ENCODE measurements at places on chromosomes 3 and 15.
A peak's percentile ranks its signal among the peaks of the same experiment; 100 is the strongest.

- DNase-seq, result no peak
These were observed 30.4 kb downstream of the CCDC13 start for GRCh38 chr3:42742688-42743087.

- DNase-seq, result no peak
These were observed 949 bp upstream of the RFC4 start for GRCh38 chr3:186807231-186807630.

DNA sequence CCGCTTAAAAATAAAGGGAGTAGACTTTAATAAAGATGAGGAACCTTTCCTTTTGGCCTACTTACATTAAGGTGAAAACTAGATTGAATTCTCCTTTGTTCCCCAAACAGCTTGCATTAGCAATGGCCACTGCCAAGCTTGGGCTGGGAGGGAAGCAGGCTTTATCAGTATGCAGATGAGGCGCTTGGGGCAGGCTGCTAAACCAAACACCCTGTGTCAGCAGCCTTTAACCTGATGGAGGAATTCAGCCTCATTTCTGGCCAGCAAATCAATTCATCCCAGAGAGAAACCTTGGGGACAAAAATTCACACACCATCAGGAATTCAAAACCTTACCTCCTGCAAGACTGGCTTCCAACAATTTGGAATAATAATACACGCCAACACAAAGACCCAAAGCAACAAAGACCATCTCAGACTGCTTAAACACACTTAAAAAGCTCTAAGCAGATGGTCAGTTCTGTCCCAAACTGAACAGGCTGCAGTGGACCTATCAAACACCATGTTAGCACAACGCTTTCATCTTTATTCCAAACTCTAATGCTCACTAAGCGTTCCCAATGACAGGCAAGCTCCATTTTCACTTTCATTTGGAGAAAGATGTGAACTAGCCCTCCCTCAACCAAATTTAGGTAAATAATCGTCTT lies 255.1 kb upstream of the CMC1 start:
- no peak for DNase-seq

DNA sequence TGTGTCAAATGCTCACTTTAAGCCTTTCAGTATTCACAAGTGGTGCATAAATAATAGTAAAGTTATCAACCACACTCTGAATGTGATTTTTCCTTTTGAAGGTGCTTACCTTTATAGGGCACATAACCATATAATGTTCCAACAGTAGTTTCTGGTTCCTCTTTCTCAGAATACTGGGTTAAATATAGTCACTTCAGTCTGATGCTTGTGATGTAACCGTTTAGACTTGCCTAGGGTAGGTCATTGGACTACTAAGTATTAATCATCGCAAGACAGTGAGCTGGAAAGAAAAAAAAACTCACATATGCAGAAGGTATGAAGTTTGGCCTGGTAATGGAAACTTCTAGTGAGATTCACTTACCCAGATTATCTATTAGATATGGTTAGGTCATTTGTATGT lies 1.9 kb downstream of the KBTBD8 start:
- peak; percentile 88 for DNase-seq

DNA sequence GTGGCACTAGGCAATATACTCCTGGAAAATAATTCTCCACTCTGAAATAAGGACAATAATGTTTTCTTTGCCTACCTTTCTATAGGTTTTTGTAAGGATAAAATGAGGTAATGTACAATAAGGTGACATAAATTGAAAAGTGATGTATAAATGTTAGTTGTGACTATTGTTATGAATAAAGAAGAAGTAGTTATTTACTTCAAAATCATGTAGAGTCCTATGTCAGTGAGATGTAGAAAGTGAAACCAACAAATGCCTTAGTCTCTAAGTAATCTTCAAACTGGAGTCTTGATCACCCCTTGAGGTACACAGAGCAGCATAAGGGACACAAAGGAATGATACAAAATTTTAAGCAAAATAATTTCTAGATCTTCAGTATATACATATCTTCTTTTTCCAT lies 60.3 kb upstream of the TP63 start:
- DNase-seq, result peak; percentile 7

DNA sequence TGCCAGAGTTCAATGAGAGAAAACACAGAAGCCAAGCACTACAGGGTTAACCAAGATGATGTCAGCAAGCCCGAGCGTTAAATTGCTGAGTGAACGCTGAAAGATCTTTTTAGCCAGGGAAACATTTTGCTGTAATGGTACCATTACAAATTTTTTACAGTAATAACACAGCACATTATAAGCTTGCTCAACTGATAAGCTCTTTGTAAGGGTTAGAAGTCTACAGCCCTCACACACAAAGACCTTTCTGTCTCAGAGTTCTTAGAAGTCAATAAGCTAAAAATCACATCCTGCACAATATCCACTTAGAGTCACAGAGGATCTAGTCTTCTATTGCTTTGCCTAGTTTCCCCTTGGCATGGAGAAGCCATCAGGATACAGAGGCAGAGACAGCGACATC lies 29.9 kb downstream of the CHSY1 start:
- DNase-seq, result no peak

GRCh38 chr15:100635406-100636071 lies 33.1 kb downstream of the ASB7 start:
- DNase-seq, result no peak

GRCh38 chr3:18740631-18741583 lies 315.8 kb upstream of the SATB1 start:
- DNase-seq, result peak; percentile 93

DNA sequence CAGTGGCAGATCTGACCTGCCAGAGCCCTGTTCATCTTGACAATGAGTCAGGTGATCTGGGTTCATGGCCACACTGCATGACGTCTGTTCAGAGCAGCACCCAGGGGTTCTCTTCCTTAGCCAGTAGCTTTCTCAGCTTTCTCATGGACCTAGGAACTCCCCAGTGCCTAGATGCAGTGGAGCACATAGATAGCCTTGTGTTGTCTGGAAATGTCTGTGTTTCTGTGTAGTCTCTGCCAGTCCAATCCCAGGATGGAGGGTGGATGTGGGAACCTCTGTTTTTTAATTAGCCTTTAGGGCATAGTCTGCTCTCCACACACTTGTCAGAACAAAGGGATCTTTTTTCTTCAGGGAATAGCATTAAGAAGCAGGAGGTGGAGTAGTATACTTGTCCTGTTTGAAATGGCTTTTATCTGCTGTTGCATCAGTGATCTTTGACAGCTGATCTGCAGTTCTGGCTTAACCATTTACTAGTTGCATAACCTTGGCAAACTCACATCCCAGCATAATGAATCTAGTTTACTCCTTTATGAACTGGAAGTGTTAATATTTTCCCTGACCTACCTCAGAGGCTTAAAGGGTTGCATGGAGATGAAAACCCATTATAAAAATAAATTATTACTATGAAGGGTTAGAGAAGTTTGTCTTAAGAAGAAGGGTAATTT lies 16.1 kb upstream of the CACNA1D start:
- DNase-seq, result no peak

DNA sequence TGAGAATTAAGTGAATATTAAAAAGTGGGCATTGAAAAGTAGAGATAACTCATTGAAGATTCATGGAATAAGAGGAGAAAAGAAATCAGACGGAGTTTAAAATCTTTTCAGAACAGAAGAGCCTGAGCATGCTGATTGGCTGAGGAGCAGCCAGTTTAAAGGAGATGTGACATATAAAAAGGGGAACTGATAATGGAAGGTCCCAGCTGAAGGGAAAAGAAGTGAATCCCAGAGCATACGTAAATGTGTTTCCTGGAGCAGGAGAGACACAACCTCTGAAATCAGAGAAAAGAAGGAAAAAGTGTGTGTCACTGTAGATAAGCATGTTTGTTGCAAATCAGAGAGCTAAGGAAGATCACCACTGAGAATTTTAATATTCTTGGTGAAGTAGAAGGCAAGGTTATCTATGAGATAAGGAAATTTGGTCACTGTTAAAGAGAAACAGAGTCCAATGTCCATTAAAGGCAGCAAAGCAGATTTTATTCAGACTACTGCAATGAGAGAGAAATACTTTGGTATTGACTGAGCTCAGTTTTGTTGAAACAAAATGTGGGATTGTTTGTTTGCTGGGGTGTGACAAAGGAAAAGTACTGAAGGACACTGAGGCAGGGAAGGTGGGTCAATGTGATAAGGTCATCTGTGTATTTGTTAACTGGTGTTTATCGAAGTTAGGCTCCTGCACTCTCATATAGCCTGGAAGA lies 84.6 kb upstream of the WDR72 start:
- no peak for DNase-seq

DNA sequence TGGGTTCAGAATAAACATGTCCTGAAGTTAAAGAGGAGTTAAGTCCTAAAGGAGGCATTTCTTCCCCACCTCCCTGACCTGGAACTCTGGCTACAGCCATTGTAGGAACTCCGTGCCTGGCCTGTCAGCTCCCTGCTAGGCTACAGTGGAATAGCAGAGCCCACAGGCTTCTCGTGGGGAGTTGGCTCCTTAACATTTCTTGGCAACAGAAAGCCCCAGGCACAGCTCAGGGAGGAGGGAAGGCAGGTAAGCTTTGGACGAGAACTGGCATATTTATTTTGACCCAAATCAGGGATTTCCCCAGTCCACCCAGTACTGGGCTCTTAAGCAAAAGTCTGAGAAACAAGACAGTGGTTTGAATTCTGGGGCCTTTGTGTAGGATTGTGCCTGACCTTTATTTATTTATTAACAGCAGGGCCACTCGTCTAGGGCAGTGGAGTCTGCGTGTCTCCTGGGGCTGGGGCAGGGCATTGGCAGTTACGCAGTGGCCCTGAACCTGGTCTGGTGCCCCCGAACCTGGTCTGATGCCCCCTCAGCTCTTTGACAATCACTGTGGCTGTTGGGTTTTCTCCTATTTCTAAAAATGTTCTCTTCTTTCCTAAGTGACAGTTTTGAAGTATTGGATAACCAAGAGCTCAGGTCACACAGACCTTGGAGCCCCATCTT lies 7.9 kb upstream of the ISG20 start:
- no peak for DNase-seq

- no peak for DNase-seq
These were observed 43.7 kb upstream of the SELENOK start for GRCh38 chr3:53935283-53935901.
